Foreskin keratinocyte (primary cell): ENCODE measurements at places on chromosomes 13 and 19. TPM values are rescaled to one million over a fixed set of nuclear protein-coding genes. Genes with fewer than 3 reads are reported as not detected.

The ZC3H13 gene
- 32.1 and 33.9 TPM in 2 replicates for total RNA-seq

The PLK5 gene
- total RNA-seq, result not detected in 2 replicates

The DACH1 gene
- not detected in 2 replicates for total RNA-seq

The ZNF606 gene
- total RNA-seq, result 6.5 and 6.6 TPM in 2 replicates

The EFNA2 gene
- not detected in 2 replicates for total RNA-seq

The KIR2DL3 gene
- total RNA-seq, result not detected in 2 replicates

The ZNF208 gene
- 1.4 and 1.5 TPM in 2 replicates for total RNA-seq

The ZNF540 gene
- 0.27 and 0.53 TPM in 2 replicates for total RNA-seq

The PCDH9 gene
- total RNA-seq, result 0.11 and 0.14 TPM in 2 replicates

The PSG2 gene
- total RNA-seq, result not detected in 2 replicates

The MBD3L4 gene
- total RNA-seq, result not detected in 2 replicates

The DNAAF3 gene
- total RNA-seq, result 7.3 and 9.1 TPM in 2 replicates

The KLF16 gene
- 19.0 and 20.7 TPM in 2 replicates for total RNA-seq

The WDR88 gene
- total RNA-seq, result not detected in 2 replicates

The CEBPA gene
- total RNA-seq, result 1.4 TPM in 2 replicates

The NAPSA gene
- 0.41 and 0.53 TPM in 2 replicates for total RNA-seq

The SIGLEC14 gene
- not detected in 2 replicates for total RNA-seq

The SMIM17 gene
- not detected in 2 replicates for total RNA-seq

The MAB21L1 gene
- total RNA-seq, result not detected in 2 replicates

The ZNF415 gene
- total RNA-seq, result 2.5 and 5.0 TPM in 2 replicates

The GNG8 gene
- total RNA-seq, result not detected in 2 replicates

The ZNF414 gene
- 5.7 and 6.0 TPM in 2 replicates for total RNA-seq

The SCN1B gene
- 0.21 and 0.48 TPM in 2 replicates for total RNA-seq

The SIGLEC9 gene
- not detected in 2 replicates for total RNA-seq

The PRKCG gene
- 0.07 TPM in 1 of 2 replicates, not detected in the other for total RNA-seq

The TNFSF13B gene
- total RNA-seq, result 0.07 and 0.17 TPM in 2 replicates

The CYP4F2 gene
- total RNA-seq, result not detected in 2 replicates

The SPTBN4 gene
- 0.56 and 0.92 TPM in 2 replicates for total RNA-seq

The APOE gene
- 31.9 and 48.5 TPM in 2 replicates for total RNA-seq

The ACP7 gene
- 0.92 and 1.5 TPM in 2 replicates for total RNA-seq

The APOC4 gene
- not detected in 2 replicates for total RNA-seq

The FXYD7 gene
- total RNA-seq, result 0.18 TPM in 1 of 2 replicates, not detected in the other

The ZNF221 gene
- 3.7 TPM in 2 replicates for total RNA-seq

The APLP1 gene
- total RNA-seq, result 0.95 and 1.2 TPM in 2 replicates

The NRTN gene
- total RNA-seq, result 0.10 and 0.14 TPM in 2 replicates

The PDE4C gene
- not detected in 2 replicates for total RNA-seq
